ENCODE measurements at places on chromosomes 6 and 20.

GRCh38 chr20:45833883-45834796 lies 541 bp downstream of the SNX21 start:
- H3K4me3 ChIP-seq = peak overlapping the region; percentile 84
- no peak for DNase-seq
- peaks cover 6% of the 10 kb centered on the region for H3K27me3 ChIP-seq
- peaks cover 10% of the 10 kb centered on the region for H3K4me1 ChIP-seq
- H3K27ac ChIP-seq = no peak overlapping the region
- H3K36me3 ChIP-seq = peaks cover 2% of the 10 kb centered on the region

GRCh38 chr6:112189494-112189893 lies 64.9 kb downstream of the LAMA4 start:
- H3K4me1 ChIP-seq = peaks cover 2% of the 10 kb centered on the region
- no peak overlapping the region for H3K4me3 ChIP-seq
- H3K27ac ChIP-seq = no peak overlapping the region
- peaks cover 15% of the 10 kb centered on the region for H3K27me3 ChIP-seq
- no peak for DNase-seq
- H3K36me3 ChIP-seq = no peaks in the 10 kb centered on the region

DNA sequence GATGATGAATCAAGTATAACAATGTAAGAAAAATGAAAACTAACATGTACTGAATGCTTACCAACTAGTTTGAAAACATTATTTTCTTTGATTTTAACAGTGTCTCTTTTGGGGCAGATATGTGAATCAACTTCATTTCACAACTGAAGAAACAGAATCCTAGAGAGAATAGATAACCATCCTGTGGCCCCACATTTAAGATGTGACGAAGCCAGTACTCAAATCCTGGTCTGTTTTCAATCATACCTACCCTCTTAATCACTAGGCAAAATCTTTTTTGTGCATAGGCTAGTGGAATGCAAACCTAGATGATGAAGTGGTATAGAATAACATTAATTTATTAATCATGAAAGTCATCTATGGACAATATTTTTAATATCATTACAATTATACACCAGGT lies 371.6 kb upstream of the EPHA7 start:
- no peak overlapping the region for H3K27ac ChIP-seq
- H3K36me3 ChIP-seq = no peaks in the 10 kb centered on the region
- H3K27me3 ChIP-seq = no peaks in the 10 kb centered on the region
- no peak for DNase-seq
- no peak overlapping the region for H3K4me3 ChIP-seq

DNA sequence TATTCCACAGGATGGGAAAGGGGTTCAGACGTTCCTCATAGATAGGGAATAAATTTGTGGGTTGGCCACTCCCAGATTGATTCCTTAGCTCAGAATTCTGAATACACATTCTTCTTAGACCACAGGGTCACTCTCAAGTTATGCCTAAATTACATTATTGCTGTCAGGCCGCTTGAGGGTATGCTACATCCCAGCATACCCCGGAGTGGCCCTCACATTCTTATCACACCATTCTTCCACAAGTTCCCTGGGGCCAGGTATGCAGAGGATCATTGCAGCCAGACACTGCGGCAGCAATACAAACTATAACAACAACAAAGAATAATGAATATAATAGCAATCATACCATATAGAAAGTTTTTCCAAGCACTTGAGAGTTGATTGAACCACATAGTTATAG lies 237.9 kb upstream of the SOX4 start:
- H3K36me3 ChIP-seq = no peaks in the 10 kb centered on the region
- no peak overlapping the region for H3K4me3 ChIP-seq
- no peak for DNase-seq
- no peaks in the 10 kb centered on the region for H3K27me3 ChIP-seq
- H3K27ac ChIP-seq = no peak overlapping the region

GRCh38 chr6:73481969-73482368 lies 20.4 kb downstream of the MTO1 start:
- no peaks in the 10 kb centered on the region for H3K4me1 ChIP-seq
- H3K4me3 ChIP-seq = no peak overlapping the region
- no peaks in the 10 kb centered on the region for H3K27me3 ChIP-seq
- no peak for DNase-seq

DNA sequence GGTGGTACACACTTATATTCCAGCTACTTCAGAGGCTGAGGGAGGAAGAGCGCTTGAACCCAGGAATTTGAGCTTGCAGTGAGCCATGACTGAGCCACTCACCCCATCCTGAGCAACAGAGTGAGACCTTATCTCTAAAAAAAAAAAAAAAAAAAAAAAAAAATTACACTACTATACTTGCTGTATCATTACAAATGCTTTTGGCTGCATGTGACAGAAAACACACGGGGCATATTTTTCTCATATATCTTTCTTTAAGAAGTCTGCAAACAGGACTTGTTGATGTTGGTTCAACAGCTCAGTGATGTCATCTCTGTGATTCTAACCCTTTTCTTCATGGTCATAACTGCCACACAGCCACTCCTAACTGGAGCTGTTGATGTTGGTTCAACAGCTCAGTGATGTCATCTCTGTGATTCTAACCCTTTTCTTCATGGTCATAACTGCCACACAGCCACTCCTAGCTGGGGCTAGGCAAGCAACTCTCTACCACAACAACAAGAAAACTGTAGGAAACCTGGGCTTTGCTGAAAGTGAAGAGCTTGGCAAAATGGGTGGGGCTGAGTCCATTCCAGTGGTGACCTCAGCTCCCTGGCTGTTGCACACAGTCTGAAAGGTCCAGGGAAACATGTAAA lies 19.8 kb downstream of the MTFR2 start:
- no peak for DNase-seq
- no peak overlapping the region for H3K27ac ChIP-seq
- no peak overlapping the region for H3K4me3 ChIP-seq

- H3K36me3 ChIP-seq = no peaks in the 10 kb centered on the region
- no peak for DNase-seq
- no peaks in the 10 kb centered on the region for H3K4me1 ChIP-seq
- no peak overlapping the region for H3K4me3 ChIP-seq
Measured at GRCh38 chr6:28551891-28552666, 26.4 kb downstream of the GPX5 start.

DNA sequence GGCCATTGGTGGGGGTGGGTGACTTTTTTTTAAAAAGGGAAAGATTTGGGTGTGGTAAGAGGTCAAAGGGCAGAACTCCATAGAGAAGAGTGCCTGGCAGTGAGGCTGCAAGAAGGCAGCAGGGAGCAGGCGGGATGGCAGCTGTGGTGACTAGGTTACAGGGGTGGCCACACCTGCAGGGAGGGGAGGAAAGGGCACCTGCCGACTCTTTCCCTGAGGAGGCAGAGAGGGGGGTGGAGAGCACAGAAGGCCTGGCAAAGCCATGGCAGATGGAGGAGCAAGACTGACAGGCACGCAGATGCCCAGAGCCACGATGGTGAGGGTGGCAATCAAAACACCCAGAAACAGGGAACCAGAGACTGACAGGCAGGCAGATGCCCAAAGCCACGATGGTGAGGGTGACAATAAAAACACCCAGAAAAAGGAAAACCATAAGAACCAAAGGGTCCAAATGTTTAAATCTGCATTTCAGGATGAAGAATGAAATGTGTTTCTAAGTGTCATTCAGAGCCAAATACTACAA lies 19.3 kb downstream of the CST7 start:
- no peak overlapping the region for H3K27ac ChIP-seq
- no peak for DNase-seq
- H3K4me3 ChIP-seq = no peak overlapping the region
- H3K36me3 ChIP-seq = peaks cover 64% of the 10 kb centered on the region

- H3K27ac ChIP-seq = peak overlapping the region; percentile 99
- H3K36me3 ChIP-seq = peaks cover 52% of the 10 kb centered on the region
- H3K27me3 ChIP-seq = peaks cover 14% of the 10 kb centered on the region
- H3K4me3 ChIP-seq = peak overlapping the region; percentile 98
- peak; percentile 95 for DNase-seq
- H3K4me1 ChIP-seq = peaks cover 17% of the 10 kb centered on the region
Measured at GRCh38 chr6:26122793-26123674, 35.8 kb downstream of the HFE start.

DNA sequence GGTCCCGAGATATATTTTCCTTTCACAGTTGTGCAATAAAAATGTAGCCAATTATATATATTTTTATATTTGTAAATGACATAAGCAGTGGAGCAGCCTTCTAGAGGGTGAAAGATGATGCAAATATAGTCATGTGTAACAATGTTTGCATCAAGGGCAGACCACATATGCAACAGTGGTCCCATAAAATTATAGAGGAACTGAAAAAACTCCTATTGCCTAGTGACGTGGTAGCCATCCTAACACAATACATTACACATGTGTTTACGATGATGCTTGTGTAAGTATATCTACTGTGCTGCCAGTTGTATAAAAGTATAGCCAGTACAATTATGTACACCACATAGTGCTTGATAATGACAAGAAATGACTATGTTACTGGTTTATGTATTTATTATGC lies 162.8 kb downstream of the ZFAND3 start:
- peaks cover 6% of the 10 kb centered on the region for H3K36me3 ChIP-seq
- DNase-seq = no peak
- H3K27ac ChIP-seq = no peak overlapping the region

DNA sequence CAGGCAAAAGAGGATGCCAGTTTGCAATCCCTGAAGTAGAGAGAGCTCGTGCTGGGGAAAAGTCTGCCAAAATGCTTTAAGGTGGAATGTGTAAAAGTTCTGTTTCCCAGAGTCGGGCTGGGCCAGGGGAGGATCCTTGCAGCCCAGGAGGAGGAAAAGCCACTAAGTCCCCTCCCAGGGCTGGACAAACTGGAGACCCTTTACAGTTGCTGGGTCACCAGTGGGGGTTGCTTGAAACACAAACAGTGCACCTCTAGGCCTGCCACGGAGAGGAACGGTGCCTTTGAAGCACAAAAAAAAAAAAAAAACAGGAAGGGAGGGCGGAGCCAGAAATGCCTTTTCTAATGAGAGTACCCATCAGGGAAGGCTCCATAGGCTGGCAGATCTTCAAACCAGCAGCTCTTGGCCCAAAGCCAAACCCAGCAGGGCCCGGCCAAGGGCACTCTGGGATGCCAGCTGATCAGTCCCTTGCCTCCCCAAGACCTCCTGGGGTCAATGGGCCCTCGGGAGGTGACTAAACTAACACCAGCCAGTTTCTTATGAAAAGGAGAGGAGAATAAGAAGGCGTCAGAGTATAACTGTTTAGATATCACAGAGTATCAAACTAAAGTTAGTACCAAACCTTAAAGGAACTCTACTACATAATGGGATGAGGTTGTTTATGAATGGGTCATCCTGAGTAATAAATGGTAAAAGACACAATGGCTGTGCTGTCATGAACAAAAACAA lies 23.7 kb downstream of the HLA-A start:
- peak overlapping the region; percentile 92 for H3K27ac ChIP-seq
- no peaks in the 10 kb centered on the region for H3K36me3 ChIP-seq
- peak overlapping the region; percentile 78 for H3K4me3 ChIP-seq
- DNase-seq = peak; percentile 53

DNA sequence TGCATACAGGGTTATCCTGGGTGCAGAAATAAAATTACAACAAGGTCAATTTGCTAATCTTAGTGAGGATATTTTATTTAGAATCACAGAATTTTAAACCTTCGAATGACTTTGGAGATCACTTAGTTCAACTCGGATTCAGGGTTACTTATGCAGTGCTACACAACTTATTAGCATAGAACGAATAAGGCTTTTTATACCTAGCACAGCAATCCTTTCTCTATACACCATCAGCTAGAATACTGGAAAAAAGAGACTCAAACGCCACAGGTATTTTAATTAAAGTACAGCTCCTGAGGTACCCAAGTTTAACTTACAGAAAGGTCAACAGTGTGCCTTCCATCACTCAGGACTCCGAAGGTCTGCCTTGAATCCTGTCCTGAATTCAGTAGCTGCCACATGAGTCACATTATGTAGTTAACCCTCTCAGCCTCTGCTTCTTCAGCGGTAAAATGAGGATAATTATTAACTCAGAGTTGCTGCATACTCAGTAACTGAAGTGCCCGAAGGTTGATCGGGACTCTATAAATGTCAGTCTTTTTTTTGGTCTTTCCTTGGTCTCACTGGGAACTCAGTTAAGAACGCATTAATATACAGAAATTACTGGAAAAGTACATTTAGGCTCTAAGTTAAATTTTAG lies 6.0 kb upstream of the QKI start:
- no peak overlapping the region for H3K4me3 ChIP-seq
- no peak for DNase-seq
- no peaks in the 10 kb centered on the region for H3K27me3 ChIP-seq
- H3K27ac ChIP-seq = no peak overlapping the region

DNA sequence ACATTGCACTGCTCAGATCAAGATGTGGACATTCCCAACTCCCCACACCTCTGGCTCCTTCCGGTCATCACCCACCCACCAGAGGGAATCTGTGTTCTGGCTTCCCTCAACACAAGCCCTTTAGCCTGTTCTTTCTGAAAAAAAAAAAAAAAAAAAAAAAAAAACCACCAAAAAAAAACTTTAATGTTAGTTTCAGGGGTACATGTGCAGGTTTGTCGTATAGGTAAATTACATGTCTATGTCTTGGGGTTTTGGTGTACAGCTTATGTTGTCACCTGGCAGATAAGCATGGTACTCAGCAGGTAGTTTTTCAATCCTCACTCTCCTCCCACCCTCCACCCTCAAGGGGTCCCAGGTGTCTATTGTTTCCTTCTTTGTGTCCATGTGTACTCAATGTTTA lies 135.8 kb upstream of the FOXA2 start:
- H3K4me3 ChIP-seq = no peak overlapping the region
- H3K36me3 ChIP-seq = no peaks in the 10 kb centered on the region
- H3K4me1 ChIP-seq = peaks cover 15% of the 10 kb centered on the region
- no peak for DNase-seq

- H3K4me1 ChIP-seq = peaks cover 14% of the 10 kb centered on the region
- H3K4me3 ChIP-seq = no peak overlapping the region
- no peak overlapping the region for H3K27ac ChIP-seq
- peaks cover 6% of the 10 kb centered on the region for H3K36me3 ChIP-seq
- peaks cover 9% of the 10 kb centered on the region for H3K27me3 ChIP-seq
Measured at GRCh38 chr20:40980828-40981310, 47.8 kb upstream of the TOP1 start.

DNA sequence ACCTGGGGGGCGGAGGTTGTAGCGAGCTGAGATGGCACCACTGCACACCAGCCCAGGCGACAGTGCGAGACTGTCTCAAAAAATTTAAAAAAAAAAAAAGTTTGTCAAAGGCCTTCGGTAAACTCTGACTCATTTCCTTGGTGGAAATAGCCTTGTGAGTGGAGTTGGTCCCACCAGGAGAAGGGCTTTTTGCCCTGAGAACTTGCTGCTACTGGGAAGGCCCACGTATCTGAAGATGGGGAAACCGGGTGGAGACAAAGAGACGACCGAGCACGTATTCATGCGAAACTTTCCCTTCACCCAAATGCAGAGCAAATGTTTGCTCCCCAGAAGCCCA lies 51.7 kb downstream of the SLC22A23 start:
- no peak overlapping the region for H3K27ac ChIP-seq
- H3K4me3 ChIP-seq = no peak overlapping the region
- H3K36me3 ChIP-seq = no peaks in the 10 kb centered on the region
- H3K27me3 ChIP-seq = peaks cover 22% of the 10 kb centered on the region
- no peak for DNase-seq

- no peaks in the 10 kb centered on the region for H3K27me3 ChIP-seq
- H3K36me3 ChIP-seq = peaks cover 8% of the 10 kb centered on the region
- DNase-seq = no peak
- H3K4me1 ChIP-seq = peaks cover 32% of the 10 kb centered on the region
- no peak overlapping the region for H3K4me3 ChIP-seq
Measured at GRCh38 chr6:118668761-118669385, 17.5 kb upstream of the CEP85L start.
